Spinal cord (tissue), 10 donors: ENCODE measurements at places on chromosomes 1 and 21. TPM values are rescaled to one million over a fixed set of nuclear protein-coding genes. Genes with fewer than 3 reads are reported as not detected.

Gene OR14K1
- not detected for total RNA-seq

Gene RPTN
- not detected for total RNA-seq

Gene SPATA1
- total RNA-seq = 0.99 TPM

DNA sequence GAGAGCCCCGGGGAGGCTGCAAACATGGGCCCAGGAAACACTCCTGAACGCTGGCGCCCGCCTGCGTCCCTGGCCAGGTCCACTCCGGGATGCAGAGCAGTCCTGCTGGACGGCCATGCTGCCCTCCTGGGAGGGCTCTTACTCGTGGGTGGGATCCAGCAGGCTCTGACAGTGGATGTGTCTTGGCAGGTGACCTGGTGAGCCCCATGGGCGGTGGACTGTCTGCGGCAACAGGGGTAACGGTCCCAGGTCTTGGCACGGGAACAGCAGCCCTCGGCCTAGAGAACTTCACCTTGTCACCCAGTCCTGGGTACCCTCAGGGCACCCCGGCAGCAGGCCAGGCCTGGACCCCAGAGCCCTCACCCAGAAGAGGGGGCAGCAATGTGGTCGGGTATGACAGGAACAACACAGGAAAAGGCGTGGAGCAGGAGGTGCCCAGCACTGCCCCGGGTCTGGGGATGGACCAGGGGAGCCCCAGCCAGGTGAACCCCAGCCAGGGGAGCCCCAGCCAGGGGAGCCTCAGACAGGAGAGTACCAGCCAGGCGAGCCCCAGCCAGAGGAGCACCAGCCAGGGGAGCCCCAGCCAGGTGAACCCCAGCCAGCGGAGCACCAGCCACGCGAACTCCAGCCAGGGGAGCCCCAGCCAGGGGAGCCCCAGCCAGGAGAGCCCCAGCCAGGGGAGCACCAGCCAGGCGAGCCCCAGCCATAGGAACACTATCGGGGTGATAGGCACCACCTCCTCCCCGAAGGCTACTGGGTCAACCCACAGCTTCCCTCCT is 39.8 kb downstream of the UMODL1 start:
- no peak for DNase-seq
- H3K4me3 ChIP-seq = no peak overlapping the region
- H3K36me3 ChIP-seq = no peaks in the 10 kb centered on the region
- no peak overlapping the region for H3K27ac ChIP-seq
- peaks cover 26% of the 10 kb centered on the region for H3K4me1 ChIP-seq

DNA sequence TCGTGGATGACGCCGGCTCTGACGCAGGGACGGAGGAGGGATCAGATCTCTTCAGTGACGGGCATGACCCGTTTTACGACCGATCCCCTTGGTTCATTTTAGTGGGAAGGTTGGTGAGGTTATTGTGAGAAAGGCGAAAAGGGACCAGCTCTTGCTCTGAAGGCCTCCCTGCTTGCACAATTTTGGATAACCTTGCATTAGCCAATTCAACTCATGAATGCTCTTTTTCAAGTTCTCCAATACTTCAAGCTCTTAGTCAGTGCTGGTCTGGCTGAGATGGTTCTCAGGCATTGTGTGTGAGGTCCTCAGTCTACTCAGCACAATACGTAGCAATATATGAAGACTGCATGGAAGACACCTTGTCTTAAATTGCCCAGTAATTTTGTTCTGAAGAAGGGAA is 72.6 kb upstream of the PGD start:
- H3K36me3 ChIP-seq = peaks cover 37% of the 10 kb centered on the region
- no peak overlapping the region for H3K27ac ChIP-seq
- no peak for DNase-seq
- H3K27me3 ChIP-seq = no peaks in the 10 kb centered on the region

DNA sequence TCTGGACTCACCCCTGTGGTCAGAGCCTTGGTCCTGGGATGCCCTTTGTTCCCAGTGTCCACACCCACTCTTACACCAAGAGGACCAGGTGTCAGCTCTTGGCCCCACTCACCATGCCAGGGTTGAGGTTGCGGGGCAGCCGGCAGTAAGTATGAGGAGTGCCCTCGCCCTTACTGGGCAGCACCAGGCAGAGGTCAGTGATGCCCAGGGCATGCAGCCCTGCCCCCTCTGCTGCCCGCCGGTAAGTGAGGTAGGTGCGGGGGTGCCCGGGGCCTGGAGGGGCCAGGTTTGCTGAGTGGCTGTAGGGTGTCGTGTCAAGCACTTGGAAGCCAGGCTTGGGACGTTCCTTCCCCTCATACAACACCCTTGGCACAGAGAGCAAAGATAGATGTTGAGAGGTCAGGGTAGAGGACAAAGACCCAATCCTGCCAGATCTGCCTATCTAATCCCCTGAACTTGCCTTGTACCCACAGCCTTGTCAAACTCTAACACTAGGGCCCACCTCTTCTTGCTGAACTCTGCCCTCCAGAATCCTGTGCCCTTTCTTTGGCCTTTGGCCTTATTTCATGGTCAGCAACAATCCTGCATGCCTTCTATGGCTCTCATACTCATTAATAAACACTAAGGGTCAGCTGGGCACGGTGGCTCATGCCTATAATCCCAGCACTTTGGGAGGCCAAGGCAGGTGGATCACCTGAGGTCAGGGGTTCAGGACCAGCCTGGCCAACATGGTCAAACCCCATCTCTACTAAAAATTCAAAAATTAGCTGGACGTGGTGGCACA is 3.6 kb downstream of the DENND4B start:
- H3K4me1 ChIP-seq = peaks cover 20% of the 10 kb centered on the region
- H3K4me3 ChIP-seq = no peak overlapping the region
- H3K27me3 ChIP-seq = no peaks in the 10 kb centered on the region
- H3K36me3 ChIP-seq = peaks cover 67% of the 10 kb centered on the region

GRCh38 chr1:155320252-155320651 is 442 bp upstream of the RUSC1 start:
- peaks cover 48% of the 10 kb centered on the region for H3K4me1 ChIP-seq
- H3K36me3 ChIP-seq = peaks cover 40% of the 10 kb centered on the region
- peak overlapping the region; percentile 91 for H3K27ac ChIP-seq
- H3K4me3 ChIP-seq = peak overlapping the region; percentile 81
- no peak for DNase-seq

DNA sequence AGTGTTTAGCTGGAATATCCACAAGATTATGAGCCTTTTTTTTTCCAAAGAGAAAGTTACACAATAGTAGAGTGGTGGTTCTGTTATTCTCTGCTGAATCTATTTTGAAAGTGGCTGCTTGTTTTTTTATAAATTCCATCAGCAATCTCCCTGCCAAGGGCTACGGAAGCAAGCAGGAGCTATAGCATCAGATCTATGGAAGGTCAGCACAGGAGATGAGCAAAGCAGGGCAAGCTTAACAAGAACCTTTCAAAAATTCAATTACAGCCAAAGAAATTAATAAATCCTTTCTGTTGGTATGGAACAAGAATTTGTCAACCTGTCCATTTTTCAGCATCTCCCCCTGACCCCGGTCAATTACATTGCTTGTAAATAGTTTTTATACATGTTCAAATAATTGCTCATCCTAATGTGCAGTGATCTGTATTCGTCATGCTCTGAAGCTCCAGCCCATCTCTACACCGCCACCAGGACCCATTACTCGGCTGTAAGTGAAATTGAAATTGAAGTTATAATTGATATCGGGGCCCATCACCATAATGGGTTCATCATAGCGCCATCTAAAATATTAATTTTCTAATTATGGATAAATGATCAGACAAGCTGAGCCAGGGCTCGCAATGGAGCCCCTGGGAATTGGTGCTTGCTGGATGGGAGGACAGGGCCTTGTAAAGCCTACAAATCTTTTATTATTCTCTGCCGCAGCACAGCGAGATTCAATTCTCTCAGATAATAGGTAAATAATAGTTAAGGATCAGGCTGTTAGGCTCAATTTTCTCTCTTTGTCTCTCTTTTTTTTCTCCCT is 215.1 kb downstream of the ATG4C start:
- H3K27ac ChIP-seq = no peak overlapping the region
- H3K4me3 ChIP-seq = no peak overlapping the region
- no peaks in the 10 kb centered on the region for H3K4me1 ChIP-seq
- H3K27me3 ChIP-seq = peaks cover 17% of the 10 kb centered on the region
- no peaks in the 10 kb centered on the region for H3K36me3 ChIP-seq

GRCh38 chr21:34722684-34723300 is 54.0 kb downstream of the CLIC6 start:
- no peaks in the 10 kb centered on the region for H3K27me3 ChIP-seq
- H3K4me3 ChIP-seq = no peak overlapping the region
- no peak overlapping the region for H3K27ac ChIP-seq

GRCh38 chr1:221161571-221162041 is 282.4 kb downstream of the HLX start:
- no peak for DNase-seq
- H3K27me3 ChIP-seq = no peaks in the 10 kb centered on the region
- H3K27ac ChIP-seq = no peak overlapping the region

- no peaks in the 10 kb centered on the region for H3K36me3 ChIP-seq
- no peaks in the 10 kb centered on the region for H3K4me1 ChIP-seq
- no peak overlapping the region for H3K4me3 ChIP-seq
- peak; percentile 37 for DNase-seq
These were observed 24.3 kb downstream of the UBE2Q1 start for GRCh38 chr1:154533952-154534844.

GRCh38 chr1:230291731-230292620 is 134.2 kb downstream of the PGBD5 start:
- no peak for DNase-seq
- peaks cover 14% of the 10 kb centered on the region for H3K4me1 ChIP-seq
- H3K27me3 ChIP-seq = no peaks in the 10 kb centered on the region
- no peaks in the 10 kb centered on the region for H3K36me3 ChIP-seq

DNA sequence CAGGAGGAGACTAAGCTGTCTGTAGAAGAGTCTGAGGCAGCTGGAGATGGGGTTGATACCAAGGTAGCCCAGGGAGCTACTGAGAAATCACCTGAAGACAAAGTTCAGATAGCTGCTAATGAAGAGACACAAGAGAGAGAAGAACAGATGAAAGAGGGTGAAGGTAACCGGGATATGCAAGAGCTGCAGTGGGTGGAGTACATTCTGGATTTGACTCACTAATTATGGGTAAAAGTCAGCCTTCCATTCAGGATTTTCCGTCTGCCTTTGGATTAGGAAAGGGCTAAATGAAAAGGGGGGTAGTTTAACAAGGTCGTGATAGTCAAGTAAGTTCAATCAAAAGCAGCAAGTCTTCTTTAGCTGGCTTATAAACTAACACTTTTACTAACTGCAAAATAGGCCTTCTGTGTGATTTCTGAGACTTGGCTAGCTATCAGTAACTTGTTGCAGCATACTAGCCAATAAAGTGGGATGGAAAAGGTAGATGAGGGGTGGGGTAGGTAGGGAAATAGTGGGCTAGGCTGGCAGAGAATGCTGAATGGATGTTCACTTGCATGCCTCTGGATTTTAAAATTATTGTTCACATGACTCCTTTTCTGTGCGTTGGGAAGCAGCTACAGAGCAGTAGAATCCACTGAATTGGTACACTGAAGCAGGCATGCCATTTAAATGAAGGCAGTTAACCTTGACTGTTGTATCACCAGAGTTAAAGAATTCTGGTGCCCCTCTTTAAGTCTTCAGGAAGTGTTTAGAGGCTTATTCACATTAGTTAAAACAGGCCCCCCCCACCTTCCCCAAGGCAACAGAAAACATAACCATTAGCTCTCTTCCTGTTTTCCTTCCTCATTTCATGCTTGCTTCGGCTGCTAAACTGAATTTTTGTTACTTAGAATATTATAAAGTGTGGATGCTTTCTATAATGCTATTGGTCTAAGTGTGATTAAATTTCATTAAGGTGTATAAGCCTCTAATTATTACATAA is 15.4 kb downstream of the CCDC17 start:
- no peaks in the 10 kb centered on the region for H3K27me3 ChIP-seq
- H3K27ac ChIP-seq = no peak overlapping the region
- no peaks in the 10 kb centered on the region for H3K4me1 ChIP-seq
- H3K36me3 ChIP-seq = peaks cover 15% of the 10 kb centered on the region
- no peak overlapping the region for H3K4me3 ChIP-seq
